ENCODE measurements at places on chromosomes 1 and 21.
A peak's percentile ranks its signal among the peaks of the same experiment; 100 is the strongest.

- no peak for DNase-seq
These were observed 611.2 kb upstream of the ADGRL4 start for GRCh38 chr1:79617777-79618176.

DNA sequence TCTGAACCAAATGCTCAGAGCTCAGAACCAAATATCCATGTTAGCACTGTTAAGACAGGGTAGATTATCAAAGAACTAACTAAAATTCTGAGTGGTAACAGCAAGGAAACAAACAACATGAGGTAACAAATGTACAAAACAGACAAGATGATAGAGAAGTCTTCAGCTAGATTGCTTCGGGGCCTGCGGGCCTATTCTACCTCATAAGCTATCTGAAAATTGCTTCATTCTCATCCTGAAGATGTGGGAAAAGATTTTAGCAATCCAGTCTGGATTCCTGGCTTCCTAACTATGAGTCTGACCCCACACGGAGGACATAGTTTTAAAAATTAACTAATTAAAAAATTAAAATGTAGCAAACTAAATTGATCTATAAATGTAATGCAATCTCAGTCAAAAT, 9.2 kb upstream of the QSOX1 start:
- DNase-seq, result no peak

DNA sequence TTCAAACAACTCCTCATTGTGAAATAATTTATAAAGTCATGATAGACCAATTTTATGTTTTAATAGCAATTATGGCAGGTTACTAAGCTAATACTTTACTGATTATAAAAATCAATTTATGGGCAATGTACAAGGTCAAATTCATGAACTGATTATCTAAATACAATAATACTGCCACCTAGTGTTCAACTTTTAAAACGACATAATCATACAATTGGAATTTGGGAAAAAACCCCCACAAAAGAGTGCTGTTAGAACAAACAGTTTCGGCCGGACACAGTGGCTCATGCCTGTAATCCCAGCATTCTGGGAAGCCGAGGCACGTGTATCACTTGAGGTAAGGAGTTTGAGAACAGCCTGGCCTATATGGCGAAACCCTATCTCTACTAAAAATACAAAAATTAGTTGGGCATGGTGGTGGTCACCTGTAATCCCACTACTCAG, 14.0 kb downstream of the GTF2B start:
- DNase-seq, result no peak

- DNase-seq, result no peak
These were observed 61.6 kb upstream of the TENT5B start for GRCh38 chr1:27074175-27074780.

- DNase-seq, result no peak
These were observed 568.9 kb upstream of the ADGRL4 start for GRCh38 chr1:79575424-79575823.

GRCh38 chr1:22131875-22132486, 10.9 kb downstream of the WNT4 start:
- DNase-seq, result peak; percentile 19

- no peak for DNase-seq
These were observed 37.5 kb upstream of the GRIK3 start for GRCh38 chr1:37071829-37072228.

DNA sequence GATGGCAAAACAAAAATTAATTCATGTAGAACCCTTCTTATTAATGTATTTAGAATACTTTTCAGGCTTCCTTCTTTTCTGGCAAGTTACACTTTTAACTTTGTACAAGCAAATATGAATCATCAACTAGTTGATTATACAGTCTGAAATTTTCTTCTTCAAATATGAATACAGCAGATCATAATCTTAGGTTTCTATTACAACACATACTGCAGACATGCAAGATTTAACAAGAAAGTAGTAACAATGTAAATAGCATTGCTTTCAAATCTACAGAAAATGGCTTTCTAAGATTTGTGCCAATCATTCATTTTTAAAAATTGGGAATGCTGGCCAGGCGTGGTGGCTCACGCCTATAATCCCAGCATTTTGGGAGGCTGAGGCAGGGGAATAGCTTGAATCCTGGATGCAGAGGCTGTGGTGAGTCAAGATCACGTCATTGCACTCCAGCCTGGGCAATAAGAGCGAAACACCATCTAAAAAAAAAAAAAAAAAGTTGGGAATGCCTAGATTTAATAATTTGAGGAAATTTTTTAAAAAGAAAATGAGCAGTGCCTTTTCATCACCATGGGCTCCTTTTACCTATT, 68.4 kb upstream of the DPYD start:
- no peak for DNase-seq

GRCh38 chr1:171267391-171267790, 19.1 kb downstream of the FMO1 start:
- DNase-seq, result no peak

- no peak for DNase-seq
These were observed 7.1 kb downstream of the PROX1 start for GRCh38 chr1:213994888-213995287.

GRCh38 chr1:149979972-149980540, 30.5 kb downstream of the OTUD7B start:
- no peak for DNase-seq

DNA sequence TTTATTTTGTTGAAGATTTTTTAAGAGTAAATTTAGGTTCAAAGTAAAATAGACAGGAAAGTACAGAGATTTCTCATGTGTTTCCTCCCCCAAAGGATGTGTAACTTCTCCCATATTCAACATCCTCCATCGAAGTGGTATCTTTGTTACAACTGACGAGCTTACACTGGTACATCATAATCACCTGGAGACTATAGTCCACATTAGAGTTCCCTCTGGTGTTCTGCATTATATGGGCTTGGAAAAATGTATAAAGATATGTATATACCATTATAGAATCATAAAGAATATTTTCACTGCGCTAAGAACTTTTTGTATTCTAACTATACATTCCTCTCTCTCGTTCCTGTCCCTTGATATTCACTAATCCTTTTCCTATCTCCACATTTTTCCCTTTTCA, 203.7 kb downstream of the AMY1C start:
- DNase-seq, result no peak

- no peak for DNase-seq
These were observed 16.8 kb upstream of the SH3GLB1 start for GRCh38 chr1:86687595-86687994.

GRCh38 chr1:109248444-109248796, 919 bp upstream of the CELSR2 start:
- no peak for DNase-seq

DNA sequence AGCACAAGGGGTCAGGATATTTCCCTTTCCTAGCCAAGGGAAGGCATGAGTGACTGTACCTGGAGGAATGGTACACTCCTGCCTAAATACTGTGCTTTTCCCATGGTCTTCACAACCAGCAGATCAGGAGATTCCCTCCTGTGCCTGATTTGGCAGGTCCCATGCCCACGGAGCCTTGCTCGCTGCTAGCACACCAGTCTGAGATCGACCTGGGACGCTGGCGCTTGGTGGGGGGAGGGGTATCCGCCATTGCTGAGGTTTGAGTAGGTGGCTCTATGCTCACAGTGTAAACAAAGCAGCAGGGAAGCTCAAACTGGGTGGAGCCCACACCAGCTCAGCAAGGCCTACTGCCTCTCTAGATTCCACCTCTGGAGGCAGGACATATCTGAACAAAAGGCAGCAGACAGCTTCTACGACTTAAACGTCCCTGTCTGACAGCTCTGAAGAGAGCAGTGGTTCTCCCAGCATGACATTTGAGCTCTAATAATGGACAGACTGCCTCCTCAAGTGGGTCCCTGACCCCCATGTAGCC, 486.0 kb upstream of the CHRM3 start:
- DNase-seq, result no peak

DNA sequence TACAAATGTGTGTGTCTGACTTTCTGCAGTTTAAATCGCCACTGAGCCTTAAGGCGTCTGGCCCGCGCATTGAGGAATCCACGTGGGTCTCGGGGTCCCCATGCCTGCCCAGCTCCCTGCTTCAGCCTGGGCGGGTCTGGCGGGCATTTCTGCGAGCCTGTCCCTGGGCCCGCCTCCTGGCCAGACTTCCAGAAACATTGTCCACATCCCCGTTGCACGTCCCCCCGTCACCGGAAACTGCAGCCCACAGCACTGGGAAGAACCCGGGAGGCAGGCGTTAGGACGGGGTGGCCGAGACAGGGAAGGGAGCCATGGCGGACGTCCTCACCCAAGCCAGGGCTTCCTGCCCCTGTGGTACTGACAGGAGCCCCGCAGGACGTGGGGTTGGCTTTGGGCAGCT, 113.1 kb upstream of the COL6A1 start:
- no peak for DNase-seq

DNA sequence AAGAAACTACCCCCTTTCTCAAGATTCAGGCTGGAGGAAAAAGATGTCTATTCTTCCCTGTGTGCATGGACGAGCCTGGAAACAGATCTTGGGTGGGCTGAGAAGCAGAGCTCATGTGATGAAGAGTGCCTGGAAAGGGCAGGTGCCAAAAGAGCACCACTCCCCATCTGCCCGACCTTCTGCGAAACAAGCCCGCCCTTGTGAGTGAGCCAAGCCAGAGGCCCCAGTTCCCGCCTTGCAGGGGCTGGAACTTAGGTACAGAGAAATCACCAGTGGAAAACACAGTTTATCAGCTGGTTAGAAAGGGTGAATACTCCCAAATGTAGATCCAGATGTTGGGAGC, 26.7 kb upstream of the A3GALT2 start:
- no peak for DNase-seq

DNA sequence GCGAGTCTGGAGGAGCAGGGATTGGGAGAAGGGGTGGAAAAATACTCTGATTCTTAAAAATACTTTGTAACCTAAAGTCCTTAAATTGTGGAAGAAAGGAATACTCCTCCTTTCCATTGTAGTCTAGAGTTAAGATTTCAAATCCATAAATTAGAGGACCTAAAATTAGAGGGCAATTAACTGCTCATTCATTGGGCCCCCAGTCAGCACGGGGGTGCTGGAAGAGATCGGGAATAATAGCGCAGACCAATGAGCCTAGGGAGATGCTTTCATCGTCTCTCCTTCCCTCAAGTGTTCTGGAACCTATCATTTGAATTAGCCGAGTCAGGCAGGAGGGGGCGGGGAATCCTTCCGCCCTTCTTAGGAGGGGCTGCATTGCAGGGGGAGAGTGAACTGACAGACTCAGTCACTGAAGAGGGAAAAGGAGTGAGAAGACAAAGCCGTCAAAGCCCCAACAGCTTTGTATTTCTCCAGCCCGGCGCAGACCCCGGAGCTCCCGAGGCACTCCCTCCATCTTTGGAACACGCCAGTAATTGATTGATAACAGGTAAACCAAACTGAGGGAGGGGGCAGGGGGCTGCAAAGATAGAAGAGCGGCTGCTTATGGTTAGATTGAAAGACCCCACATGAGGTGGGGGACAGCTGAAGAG, at the start of gene MLLT11:
Gene MLLT11 (plus strand): TSS at position 391 of the 650 bp plus-strand sequence. CDS start 6,828 bp downstream, outside the sequence.
- no peak for DNase-seq

- DNase-seq, result no peak
These were observed 24.4 kb downstream of the SLC66A1 start for GRCh38 chr1:19336543-19336942.

DNA sequence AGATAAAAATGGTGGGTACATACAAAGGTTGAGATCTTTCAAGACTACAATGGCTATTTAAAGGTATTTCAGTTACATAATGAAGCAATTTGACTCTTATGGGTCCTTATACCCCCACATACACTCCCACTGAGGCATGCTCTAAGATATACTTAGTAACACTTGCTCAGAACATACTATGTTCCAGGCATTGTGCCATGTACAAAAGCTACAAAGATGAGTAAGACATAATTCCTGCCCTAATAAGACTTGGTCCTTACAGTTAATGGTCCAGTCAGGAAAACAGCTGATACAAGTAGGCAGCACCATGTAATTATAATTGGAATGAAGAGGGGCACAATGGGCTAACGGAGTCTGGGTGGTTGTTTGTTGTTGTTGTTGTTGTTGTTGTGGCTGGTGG, 166.7 kb upstream of the BEND5 start:
- no peak for DNase-seq

DNA sequence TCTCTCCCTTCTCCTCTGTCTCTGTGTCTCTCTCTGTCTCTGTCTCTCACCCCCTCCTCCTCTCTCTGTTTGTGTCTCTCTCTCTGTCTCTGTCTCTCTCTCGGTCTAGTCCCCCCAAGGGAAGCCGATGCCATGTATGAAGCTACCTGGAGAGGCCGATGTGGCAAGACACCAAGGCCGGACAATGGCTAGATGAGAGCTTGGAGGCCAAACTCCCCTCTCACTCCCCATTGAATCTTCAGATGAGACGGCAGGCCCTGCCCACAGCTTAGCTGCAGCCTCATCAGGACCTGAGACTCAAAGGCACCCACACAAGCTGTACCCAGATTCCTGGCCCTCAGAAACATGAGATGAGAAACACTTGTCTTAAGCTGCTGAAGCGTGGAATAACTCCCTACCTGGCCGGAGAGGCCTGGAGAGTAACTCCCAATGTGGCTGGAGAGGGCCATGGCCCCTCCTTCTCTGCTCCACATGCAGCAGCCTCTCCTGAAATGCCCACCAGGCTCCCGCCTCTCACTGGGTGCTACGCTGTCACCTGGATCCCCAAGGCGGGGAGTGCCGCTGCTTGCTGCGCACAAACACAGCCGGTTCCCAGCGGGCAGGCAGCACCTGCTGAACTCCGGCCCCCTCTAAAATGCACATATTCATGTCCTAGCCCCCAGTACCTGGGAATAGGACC, 7.8 kb upstream of the ACTRT2 start:
- DNase-seq, result no peak

GRCh38 chr1:38994196-38994595, 3.1 kb downstream of the AKIRIN1 start:
- DNase-seq, result no peak

GRCh38 chr1:204325944-204326343, 33.8 kb downstream of the PLEKHA6 start:
- DNase-seq, result no peak

GRCh38 chr1:46303872-46304326, 401 bp downstream of the UQCRH start:
- no peak for DNase-seq

DNA sequence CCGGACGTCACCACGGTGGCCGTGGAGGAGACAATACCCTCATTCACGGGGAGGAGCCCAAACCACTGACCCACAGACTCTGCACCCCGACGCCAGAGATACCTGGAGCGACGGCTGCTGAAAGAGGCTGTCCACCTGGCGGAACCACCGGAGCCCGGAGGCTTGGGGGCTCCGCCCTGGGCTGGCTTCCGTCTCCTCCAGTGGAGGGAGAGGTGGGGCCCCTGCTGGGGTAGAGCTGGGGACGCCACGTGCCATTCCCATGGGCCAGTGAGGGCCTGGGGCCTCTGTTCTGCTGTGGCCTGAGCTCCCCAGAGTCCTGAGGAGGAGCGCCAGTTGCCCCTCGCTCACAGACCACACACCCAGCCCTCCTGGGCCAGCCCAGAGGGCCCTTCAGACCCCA, 7.0 kb downstream of the TNFRSF14 start:
- no peak for DNase-seq

DNA sequence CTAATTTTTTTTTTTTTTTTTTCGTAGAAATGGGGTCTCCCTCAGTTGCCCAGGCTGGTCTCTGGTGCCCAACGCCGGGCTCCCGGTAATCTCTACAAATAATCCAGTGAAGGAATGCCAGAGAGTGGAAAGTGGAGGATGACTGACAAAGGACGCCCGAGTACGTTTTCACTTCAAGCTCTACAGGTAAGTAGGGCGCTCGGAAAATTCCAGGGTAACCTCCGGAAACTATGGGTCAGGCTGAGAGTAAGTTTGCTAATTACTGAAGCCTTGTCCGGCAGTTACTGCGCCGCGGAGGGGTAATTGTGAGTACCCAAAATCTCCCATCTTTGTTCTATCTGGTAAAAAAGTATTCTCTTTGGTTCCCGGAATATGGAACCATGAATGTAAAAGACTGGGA, 1.8 kb upstream of the ZNF669 start:
- DNase-seq, result no peak

- DNase-seq, result no peak
These were observed 176.5 kb upstream of the HOOK1 start for GRCh38 chr1:59638231-59638711.

Measured in stimulated activated CD4-positive, alpha-beta T cell treated with anti-CD3 and anti-CD28 coated beads, Interleukin-1b, Interleukin-23, amount 100 ng/mL, for 24 hours (primary cell).